ENCODE measurements at places on chromosomes 7 and 10.
A peak's percentile ranks its signal among the peaks of the same experiment; 100 is the strongest.

DNA sequence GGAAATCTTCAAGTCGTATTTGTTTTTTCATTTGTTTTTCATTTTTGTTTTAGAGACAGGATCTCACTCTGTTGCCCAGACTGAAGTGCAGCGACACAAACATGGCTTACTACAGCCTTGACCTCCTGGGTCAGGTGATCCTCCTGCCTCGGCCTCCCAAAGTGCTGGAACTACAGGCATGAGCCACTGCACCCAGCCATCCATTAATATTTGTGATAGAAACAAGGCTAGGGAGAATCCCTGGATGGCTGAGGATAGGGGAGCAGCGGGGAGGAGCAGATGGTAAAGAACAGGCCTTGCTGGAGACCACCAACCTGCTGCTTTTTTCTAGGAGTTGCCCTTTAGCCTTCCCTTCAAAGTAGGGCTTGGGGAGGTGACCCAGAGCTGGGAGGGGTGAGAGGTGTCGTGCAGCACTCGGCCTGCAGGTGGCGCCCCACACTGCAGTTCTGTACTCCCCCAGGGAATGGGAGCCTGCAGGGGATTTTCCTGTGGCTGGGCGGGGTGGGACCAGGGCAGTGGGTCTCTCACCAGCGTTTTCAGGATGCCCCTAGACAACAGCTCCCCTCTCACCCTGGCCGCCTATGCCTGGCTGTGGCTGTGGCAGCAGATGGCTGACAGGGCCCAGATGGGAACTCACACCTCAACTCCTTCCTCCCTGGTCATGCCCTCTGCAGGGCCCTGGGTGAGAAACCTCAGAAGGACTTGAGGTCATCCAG, 12.6 kb upstream of the CDH23 start:
- peak; percentile 57 for DNase-seq

GRCh38 chr7:45663167-45663921, 89.2 kb downstream of the ADCY1 start:
- no peak for DNase-seq

GRCh38 chr10:69835875-69836730, 34.4 kb downstream of the COL13A1 start:
- no peak for DNase-seq

- no peak for DNase-seq
Measured at GRCh38 chr10:14578060-14578952, 196.4 kb downstream of the FAM107B start.

DNA sequence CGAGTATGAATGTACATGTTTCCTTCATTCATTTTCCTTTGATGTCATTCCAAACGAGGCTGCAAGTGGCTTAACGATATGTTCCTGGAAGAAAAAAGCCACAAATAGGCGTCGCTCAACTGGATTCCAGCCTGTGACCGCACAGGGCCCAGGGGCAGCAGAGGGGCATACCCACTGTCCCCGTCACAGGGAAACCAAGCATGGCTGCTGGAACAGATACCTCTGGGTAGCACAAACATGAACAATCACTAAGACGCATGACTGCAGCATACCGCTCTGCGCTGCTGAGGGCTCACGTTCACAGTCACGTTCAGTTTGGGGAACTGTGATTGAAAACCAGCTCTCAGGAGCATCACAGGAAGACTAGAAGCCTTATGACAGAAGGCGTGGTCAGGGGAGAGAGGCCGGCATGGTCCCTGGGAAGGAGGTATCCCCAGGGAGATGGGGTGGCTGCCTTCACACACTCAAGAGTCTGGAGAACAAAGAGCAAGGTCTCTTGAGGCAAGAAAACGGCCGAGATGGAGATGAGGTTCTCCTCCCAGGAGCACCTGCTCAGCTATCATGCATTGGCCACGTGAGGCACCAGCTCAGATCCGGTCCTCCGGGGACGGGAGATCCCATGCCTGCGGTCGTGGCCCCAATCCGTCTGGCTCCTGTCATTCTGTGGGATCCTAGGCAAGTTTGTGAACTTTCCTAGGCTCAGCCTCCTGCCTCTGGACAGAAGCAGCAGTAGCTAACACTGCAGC, 213.6 kb downstream of the DIP2C start:
- no peak for DNase-seq

DNA sequence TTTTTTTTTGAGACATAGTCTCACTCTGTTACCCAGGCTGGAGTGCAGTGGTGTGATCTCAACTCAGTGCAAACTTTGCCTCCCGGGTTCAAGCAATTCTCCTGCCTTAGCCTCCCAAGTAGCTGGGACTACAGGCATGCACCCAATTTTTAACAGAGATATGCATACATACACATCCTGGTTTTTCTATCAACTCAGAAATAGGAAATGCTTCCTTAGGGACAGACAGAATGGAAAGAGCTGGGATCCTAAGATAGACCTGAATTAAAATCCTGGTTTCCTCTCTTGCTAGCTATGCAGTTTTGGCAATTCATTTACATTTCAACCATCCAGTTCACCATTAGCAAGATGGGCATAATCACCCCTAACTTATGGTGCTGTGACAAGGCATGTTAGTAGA, 347.5 kb downstream of the GPAM start:
- DNase-seq: no peak

GRCh38 chr7:6252748-6253147, 19.7 kb downstream of the CYTH3 start:
- DNase-seq: no peak

GRCh38 chr10:7817576-7817975, 729 bp upstream of the TAF3 start:
- no peak for DNase-seq

DNA sequence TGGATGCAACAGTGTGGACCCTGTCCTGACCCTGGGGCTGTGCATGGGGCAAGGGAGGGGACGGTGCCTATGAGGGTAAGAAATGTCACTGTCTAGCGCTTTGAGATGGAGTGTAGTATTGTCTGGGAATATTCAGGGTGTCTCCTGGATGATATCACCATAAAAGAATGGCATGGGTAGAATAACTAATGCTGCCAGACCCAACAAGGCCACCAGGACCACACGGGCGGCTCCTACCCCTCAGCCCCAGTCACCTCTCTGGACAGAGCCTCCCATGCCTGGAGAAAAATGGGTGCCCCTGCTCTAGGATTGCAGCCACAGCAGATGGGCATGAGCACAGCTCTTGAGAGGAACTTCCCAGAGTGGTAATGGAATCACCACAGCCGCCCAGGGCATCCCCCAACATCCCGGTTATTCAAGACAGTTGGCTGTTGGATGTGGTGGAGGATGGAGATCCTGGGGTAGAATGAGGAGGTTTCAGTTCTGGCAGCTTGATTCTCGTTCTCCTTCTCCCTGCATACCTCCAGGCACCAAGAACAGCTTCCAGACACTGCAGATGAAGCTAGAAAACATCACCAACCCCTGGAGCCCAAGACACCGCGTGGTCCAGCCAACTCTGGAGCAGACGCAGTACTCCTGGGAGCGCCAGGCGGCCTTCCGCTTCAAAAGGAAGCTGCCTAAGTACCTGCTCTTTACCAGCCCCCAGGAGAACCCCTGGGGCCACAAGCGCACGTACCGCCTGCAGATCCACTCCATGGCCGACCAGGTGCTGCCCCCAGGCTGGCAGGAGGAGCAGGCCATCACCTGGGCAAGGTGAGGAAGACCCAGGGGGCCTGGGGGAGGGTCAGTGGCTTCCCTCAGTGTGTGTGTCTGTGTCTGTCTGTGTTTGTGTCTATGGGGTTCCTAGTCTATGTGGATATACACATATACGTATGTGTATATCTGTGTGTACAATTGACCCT, 6.2 kb downstream of the AOC1 start:
- DNase-seq: no peak

- DNase-seq: no peak
Measured at GRCh38 chr7:106589198-106589879, 71.6 kb downstream of the CCDC71L start.

GRCh38 chr10:119871881-119872609, 598 bp downstream of the MCMBP start:
- peak; percentile 21 for DNase-seq

DNA sequence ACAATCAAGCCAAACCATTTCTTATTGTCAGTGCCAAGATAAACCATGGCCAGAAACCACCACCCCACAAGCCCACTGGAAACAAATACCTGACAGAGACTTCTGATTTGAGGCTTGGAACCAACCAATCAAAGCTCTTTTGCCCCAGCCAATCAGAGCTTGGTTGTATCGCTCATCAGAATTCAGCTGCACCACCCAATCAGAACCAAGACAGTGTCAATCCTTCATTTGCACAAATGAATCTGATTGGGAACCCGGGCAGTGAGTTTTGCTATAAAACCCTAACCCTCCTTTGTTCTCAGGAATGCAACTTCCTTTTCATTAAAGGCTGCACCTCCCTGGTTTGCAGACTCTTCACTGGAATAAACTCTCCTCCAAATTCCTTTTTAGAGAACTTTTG, 87.4 kb downstream of the ELAPOR2 start:
- no peak for DNase-seq

- no peak for DNase-seq
Measured at GRCh38 chr10:132971448-132972148, 29.2 kb upstream of the CFAP46 start.

GRCh38 chr7:142808802-142809583, 38.2 kb downstream of the PRSS2 start:
- peak; percentile 84 for DNase-seq

- DNase-seq: no peak
Measured at GRCh38 chr7:139153832-139154231, 44.3 kb upstream of the ZC3HAV1 start.

GRCh38 chr7:118214051-118214832, 10.3 kb upstream of the ANKRD7 start:
- peak; percentile 51 for DNase-seq

DNA sequence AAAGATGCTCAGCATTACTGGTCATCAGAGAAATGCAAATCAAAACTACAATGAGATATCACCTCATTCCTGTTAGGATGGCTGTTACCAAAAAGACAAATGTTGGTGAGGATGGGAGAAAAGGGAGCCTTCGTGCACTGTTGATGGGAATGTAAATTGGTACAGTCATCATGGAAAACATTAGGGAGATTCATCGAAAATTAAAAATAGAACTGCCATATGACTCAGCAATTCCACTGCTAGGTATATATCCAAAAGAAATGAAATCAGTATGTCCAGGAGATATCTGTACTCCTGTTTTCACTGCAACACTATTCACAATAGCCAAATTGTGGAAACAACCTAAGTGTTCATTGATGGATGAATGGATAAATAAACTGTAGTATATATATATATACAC, 228.1 kb downstream of the ACTR3B start:
- DNase-seq: no peak

- no peak for DNase-seq
Measured at GRCh38 chr10:77409697-77410471, 227.7 kb downstream of the KCNMA1 start.

- DNase-seq: no peak
Measured at GRCh38 chr10:63681993-63682697, 160.9 kb downstream of the REEP3 start.

- no peak for DNase-seq
Measured at GRCh38 chr7:158404031-158404761, 183.4 kb downstream of the PTPRN2 start.

GRCh38 chr10:72375585-72375984, 20.9 kb upstream of the DNAJB12 start:
- DNase-seq: no peak

Data from stimulated activated CD8-positive, alpha-beta memory T cell treated with anti-CD3 and anti-CD28 coated beads, Interleukin-7, amount 100 ng/mL, for 24 hours (primary cell).